Aorta (tissue), 5 donors: ENCODE measurements at places on chromosomes 2 and 18. TPM values are rescaled to one million over a fixed set of nuclear protein-coding genes. Genes with fewer than 3 reads are reported as not detected.

Gene CROCC2
- 0.45 TPM for total RNA-seq

DNA sequence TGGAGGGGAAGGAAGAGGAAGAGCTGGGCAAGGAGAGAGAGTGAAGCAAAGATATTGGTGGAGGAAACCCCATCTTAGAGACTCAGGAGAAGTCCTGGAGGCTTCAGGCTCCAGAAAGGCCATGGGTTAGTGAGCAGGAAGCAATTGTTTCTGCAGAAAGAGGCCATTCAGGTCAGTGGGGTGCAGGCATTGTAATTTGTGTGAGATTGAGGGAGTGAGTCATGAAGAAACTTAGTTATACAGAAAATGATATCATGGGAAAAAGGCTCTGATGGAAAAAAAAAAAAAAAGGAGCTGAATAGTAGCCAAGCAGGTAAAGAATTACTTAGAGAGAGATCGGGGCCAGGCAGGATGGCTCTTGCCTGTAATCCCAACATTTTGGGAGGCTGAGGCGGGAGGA is 4.0 kb downstream of the EMILIN2 start:
- H3K27ac ChIP-seq: no peak overlapping the region
- DNase-seq: no peak
- H3K4me3 ChIP-seq: no peak overlapping the region
- H3K27me3 ChIP-seq: no peaks in the 10 kb centered on the region

- H3K4me1 ChIP-seq: peaks cover 2% of the 10 kb centered on the region
- no peak overlapping the region for H3K27ac ChIP-seq
- peaks cover 4% of the 10 kb centered on the region for H3K27me3 ChIP-seq
- no peak overlapping the region for H3K4me3 ChIP-seq
- no peak for DNase-seq
Observed at GRCh38 chr2:173607606-173608311, 253.1 kb downstream of the CDCA7 start.

DNA sequence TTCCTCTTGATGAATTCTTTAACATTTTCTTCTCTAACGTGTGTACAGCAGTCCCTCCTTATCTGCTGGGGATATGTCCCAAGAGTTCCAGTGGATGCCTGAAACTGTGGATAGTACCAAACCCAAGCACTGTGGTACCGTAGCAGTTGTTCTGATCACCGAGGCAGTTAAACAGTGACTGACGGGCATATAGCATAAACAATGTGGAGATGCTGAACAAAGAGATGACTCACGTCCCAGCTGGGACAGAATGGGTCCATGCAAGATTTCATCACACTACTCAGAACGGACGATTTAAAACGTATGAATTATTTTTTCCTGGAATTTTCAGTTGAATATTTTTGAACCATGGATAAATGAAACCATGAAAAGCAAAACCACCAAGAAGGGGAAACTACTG is 54.5 kb upstream of the SPAG16 start:
- H3K27ac ChIP-seq: no peak overlapping the region
- H3K36me3 ChIP-seq: no peaks in the 10 kb centered on the region
- no peaks in the 10 kb centered on the region for H3K4me1 ChIP-seq
- DNase-seq: no peak

- H3K4me1 ChIP-seq: no peaks in the 10 kb centered on the region
- DNase-seq: no peak
- H3K36me3 ChIP-seq: no peaks in the 10 kb centered on the region
- H3K27ac ChIP-seq: no peak overlapping the region
Observed at GRCh38 chr2:35946478-35946877, 409.1 kb upstream of the CRIM1 start.

DNA sequence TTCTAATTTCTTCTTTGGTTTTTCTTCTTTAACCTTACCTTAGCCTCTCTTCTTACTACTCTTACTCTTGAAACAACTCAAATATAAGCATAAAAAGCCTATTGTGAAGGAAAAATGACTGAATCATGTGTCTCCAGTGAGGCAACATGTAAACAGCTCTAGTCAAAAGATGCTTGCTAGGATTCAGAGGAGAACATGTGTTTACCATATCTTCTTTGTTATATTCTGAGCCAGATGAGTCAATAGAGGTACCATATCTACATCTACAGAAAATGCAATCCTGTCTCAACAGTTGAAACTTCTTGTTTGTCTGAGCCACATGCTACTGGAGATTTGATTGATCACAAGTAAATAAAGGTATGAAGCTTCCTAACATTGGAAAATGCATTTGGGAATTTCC is 15.9 kb upstream of the FIGN start:
- no peaks in the 10 kb centered on the region for H3K36me3 ChIP-seq
- H3K4me3 ChIP-seq: no peak overlapping the region
- H3K27ac ChIP-seq: no peak overlapping the region
- DNase-seq: no peak

DNA sequence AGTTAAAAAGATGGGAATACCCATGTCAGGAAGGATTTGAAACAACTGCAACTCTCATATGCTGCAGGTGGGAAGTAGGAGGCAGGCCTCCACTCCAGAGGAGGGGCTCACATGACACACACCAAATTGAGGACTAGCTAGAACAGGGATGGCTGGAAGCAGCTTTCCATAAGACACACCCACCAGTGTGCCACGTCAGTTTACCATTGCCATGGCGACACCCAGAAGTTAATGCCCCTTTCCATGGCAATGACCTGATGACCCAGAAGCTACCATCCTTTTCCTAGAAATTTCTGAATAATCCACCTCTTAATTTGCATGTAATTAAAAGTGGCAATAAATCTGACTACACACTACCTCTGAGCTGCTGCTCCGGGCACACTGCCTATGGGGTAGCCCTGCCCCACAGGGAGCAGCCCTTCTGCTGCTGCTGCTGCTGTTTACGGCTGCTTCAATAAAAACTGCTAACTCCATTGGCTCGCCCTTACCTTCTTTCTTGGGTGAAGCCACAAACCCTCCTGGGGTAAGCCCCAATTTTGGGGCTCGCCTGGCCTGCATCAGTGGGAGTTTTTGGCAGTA is 89.4 kb downstream of the RRM2 start:
- H3K27me3 ChIP-seq: no peaks in the 10 kb centered on the region
- H3K36me3 ChIP-seq: no peaks in the 10 kb centered on the region
- no peak overlapping the region for H3K27ac ChIP-seq
- no peaks in the 10 kb centered on the region for H3K4me1 ChIP-seq
- DNase-seq: peak; percentile 23
